ENCODE measurements at places on chromosomes 16 and 17.

DNA sequence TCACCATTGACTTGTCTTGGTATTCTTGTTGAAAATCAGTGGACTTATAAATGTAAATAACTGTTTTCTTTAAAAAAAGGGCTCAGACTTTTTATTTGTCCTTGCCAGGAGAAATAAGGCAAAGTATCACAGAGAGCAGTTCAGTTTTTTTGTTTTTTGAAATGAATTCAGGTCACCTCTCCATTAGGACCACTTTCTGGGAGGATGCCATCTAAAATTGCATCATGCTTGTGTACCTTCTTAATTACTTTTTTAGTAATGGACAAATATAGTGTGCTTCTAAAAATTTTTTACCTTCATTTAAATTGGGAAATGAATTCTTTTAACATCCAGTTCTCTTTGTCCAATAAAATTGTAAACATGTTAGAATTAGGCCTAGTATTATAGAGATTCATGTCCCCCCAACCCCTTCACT, 210.0 kb downstream of the BCAS3 start:
- DNase-seq, result no peak

GRCh38 chr16:83253521-83253920, 554.3 kb upstream of the HSBP1 start:
- DNase-seq, result no peak

DNA sequence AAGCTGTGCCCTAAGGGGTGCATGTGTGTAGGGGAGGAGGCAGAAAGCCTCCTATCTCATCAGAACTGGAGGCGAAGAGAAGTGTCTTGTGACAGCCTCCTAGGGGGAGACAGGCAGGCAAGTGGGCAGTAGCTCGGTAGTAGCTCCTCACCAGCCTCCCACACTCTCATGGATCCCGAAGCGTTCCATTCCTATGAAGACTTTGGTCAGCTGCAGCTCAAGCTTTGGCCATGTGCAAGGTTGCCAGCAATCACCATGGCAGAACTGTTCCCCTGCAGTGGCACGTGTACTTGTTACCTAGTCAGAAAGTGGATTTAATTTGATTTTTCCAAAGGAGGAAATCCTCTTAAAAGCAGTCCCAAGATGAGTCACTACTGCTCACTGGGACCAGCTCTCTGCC, 6.7 kb downstream of the MRPL58 start:
- DNase-seq, result no peak

GRCh38 chr17:685006-685405, 29.6 kb downstream of the VPS53 start:
- DNase-seq, result no peak

- DNase-seq, result no peak
Observed at GRCh38 chr16:23025692-23026307, 123.5 kb downstream of the USP31 start.

GRCh38 chr17:73900516-73900915, 256.3 kb upstream of the SDK2 start:
- DNase-seq, result no peak

GRCh38 chr17:6497496-6498221, 53.4 kb downstream of the PIMREG start:
- no peak for DNase-seq

- no peak for DNase-seq
Observed at GRCh38 chr16:1311212-1311737, 1.8 kb downstream of the UBE2I start.

DNA sequence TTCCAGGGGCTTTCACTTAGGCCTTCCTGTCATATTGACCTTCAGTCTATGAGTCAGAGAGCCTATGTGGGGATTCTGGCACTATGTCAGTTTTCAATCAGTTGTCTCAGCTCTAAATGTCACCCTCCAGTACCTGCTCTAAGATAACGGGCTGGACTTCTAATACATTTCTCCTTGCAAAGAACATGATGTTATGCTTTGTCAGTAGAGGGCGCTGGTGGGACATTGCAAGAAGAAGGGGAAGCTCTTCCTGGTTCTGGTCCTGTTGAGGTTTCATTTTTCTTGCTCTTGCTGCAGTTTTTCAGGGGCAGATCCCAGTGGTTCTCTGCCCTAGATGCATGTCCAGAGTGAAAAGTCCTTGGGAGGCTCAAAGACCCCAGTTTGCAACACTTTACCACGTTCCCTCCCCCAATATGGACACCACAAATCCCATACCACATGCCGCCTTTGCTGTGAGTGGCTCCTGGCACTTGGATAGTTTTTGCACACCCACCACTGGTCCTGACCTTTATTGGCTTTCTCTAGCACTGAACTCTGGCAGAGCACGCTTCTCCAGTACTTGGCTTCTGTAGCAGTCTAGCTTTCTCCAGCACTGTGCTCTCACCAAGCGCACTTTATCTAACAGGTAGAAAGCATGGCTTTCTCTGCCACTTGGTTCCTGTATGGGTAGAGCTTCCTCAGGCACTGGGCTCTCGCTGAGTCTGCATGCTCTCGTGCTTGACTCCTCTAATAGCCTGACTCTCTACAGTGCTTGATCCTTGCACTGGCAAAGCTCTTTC, 49.0 kb downstream of the BCL7C start:
- peak; percentile 86 for DNase-seq

GRCh38 chr16:51237207-51237606, 86.1 kb upstream of the SALL1 start:
- no peak for DNase-seq

DNA sequence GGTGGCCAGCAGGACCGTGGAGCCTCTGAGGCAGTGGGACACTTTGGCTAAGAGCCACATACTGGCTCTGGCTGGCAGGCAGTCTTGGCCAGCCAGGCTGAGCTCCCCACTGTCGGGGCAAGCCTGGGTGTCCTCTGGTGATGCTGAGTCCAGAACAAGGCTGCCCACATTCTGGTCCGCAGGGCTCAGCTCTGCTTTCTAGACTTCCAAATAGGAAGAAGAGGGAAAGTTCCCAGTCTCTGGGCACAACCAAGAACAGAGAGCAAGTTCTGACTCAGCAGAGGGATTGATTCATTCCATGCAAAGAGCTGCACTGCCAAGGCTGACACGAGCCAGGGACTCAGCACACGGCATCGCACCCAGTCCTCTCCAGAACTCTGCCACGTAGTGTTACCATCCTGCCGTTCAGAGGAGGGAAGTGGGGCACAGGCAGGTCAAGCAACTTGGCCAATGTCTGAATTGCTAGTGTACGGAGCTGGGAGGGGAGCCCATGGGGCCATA, 58.9 kb downstream of the NOS2 start:
- no peak for DNase-seq

DNA sequence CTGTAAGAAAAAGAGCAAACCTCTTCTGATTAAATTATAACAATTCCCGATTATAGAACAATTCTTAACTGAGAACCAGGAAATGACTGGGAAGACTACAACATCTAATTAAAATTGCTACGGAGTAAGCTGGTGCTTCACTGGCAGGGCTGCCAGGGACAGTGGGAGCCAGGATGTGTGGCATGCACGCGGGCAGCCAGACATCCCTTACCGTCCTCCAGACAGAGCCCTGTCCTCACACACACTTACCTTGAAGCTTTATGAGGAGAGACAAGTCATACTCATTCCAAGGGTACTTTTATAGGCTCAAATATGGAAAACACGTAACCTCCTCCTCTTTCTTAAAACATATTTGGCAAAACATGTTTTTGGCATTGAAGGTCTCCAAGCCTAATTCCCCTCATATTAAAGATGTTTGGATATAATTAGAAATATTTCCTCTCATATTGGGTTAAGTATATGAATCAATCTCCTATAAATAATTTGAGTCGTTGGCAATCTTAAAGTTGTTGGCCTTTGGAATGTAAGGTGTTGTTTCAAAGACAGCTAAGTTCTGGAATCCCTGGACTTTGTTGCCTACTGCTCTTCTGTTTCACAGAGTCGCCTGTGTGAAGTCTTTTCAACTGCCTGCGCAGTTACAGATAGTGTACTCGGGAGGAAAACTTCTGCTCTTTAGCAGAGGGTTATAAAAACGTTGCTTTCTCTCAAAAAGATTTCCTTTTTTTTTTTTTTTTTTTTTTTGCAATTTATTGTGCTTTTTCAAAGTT, at the start of gene MYH1:
Gene MYH1 (minus strand): TSS at position 272 of the 767 bp plus-strand sequence. CDS start 1,900 bp downstream, outside the sequence.
- no peak for DNase-seq

- DNase-seq, result no peak
Observed at GRCh38 chr17:8967861-8968260, 2.4 kb upstream of the PIK3R5 start.

DNA sequence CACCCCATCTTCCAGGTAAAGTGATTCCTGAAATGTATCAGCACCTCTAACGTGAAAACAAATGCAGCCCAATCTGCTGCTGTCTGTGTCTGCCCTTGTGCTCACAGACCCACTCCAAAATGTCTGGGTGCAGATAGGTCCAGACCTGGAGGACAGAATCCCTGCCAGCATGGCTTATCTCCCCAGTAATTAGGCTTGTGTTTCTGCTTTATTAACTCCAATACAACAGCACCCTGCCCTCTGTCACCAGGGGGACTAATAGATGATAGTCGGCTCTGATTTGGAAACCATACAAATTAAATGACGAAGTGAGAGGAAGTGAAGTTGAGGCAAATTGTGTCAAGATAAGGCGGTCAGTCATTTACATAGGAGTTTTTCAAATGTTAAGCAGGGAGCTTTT, 608.3 kb upstream of the SALL1 start:
- DNase-seq, result no peak

DNA sequence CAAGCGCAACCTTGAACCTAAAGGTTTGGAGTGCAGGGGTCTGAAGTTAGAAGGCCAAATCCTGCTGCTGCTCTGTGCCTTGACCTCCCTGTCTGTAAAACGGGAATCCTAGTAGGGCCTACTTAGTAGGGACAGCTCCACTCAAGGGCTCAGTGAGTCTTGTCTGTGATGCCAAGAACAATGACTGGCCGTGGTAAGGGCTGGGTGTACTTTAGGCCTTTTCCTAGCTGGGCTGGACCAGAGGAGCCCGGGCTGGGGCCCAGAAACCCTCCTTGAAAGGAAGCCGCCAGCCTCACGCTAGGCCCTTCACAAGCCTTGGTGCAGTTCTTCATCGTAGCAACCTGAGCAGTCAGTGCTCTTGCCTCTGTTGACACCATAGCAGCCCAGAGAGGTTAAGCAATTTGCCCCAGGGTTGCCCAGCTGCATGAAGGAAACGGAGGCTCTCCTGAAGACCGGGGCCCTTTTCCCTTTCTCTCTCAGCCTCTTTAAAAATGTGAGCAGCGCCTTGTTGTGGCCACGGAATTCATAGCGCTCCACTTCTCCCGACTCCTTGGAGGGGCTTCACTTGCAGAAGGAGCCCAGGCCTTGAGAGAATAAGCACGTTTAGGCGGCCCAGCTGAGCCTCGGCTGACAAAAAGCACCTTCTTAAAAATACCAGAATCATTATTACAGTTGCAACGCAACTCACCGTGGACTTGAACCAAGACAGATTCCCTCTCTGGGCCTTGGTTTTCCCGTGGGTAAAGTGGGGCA, 4.4 kb downstream of the NECAB2 start:
- DNase-seq, result no peak

GRCh38 chr17:67829331-67829730, 4.0 kb downstream of the BPTF start:
- no peak for DNase-seq

DNA sequence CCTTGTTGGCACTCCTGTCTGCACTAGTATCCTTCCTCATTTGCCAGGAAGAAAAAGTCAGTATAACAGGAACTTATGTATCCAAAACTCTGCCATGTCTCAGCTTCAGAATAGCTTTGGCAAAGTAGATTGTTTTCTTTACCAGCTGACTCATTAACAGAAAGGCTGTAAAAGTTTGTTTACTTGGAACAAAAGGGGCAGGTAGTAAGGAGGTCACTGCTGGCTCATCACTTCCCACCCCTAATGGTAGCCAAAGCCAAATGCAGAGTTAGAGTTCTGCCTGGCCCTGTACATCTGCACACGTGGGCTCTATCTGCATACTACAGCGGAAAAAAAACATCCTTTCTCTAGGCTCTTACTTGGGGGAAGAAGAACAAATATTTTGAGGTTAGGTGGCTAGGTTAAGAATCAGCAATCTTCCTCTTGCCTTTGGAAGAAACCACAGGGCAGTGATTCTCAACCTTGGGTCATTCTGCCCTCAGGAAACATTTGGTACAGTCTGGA, 90.9 kb upstream of the BCAR1 start:
- peak; percentile 41 for DNase-seq

DNA sequence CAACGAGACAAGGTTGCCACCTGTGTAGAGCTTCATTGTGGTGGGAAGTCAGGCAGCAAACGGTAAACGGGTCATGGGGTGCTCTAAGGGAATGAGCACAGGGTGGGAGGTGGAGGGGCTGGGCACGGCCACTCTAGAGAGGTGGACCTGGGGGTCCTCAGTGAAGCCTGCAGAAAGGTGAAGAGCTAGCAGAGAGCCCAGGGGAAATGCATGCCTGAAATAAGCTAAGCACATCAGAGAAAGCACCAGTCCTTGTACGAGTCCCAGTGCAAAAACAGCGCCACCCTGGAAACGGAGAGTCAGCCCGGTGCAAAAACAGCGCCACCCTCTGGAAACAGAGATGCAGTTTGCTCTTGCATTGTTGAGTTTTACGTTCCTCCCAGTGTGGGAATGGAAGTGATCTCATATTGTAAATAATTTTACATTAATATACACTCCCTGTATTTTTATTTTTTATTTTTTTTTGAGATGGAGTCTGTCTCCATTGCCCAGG, 65.0 kb downstream of the TBC1D16 start:
- DNase-seq, result no peak

DNA sequence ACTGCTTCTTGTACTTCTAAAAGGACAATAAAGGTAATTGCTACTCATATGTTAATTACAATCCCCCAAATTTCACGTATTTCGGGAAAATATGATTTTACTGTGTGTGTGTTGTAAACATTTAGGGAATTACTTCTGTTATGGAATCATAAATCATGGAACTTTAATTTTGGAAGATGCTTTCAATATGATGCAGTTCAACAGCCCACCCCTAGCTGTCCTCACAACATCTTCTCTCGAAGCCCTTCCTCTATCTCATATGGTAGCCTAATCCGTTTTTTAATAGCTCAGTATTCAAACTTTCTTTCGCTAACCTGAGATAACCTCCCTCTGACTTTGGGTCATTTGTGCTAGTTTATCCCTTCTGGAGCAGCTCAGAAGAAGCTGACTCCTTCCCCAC, 78.4 kb downstream of the ANKFN1 start:
- DNase-seq, result no peak

DNA sequence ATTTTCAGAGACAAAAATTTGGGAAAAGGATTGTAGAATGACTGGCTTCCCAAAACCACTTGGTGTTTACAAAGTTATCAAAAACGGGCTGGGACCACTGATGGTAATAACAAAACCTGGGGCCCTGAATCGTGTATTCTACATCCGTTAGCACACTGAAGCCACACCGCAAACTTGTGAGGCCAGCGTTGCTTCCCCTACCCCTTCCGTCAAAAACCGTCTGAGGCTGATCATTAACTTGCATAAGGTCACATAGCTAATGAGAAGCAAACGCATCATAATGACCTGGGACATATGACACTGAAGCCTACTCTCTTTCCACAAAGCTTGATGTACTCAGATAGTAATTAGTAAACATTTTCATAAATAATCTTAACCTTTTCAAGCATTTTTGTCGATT, 704.3 kb downstream of the MAF start:
- no peak for DNase-seq

DNA sequence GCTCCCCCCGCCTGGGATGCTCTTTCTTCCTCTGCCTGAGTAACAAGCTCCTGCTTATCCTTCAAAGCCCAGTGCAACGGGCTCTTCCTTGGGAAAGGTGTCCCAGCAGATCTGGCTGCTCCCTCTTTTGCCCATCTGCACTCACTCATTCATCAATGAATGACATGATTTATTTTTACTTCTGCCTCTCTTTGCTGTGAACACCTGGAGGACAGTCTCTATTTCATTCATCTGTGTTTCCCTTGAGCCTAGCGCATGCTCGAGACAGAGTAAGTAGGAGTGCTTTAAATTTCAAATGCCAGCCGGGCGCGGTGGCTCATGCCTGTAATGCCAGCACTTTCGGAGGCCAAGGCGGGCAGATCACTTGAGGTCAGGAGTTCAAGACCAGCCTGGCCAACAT, 22.0 kb upstream of the GINS2 start:
- DNase-seq, result no peak

- no peak for DNase-seq
Observed at GRCh38 chr17:63645775-63646487, 23.7 kb downstream of the MAP3K3 start.
